ENCODE measurements at places on chromosomes 3 and 15. TPM values are rescaled to one million over a fixed set of nuclear protein-coding genes. Genes with fewer than 3 reads are reported as not detected.

- no peaks in the 10 kb centered on the region for H3K4me1 ChIP-seq
- no peak overlapping the region for H3K27ac ChIP-seq
- DNase-seq: no peak
- no peak overlapping the region for H3K4me3 ChIP-seq
- no peaks in the 10 kb centered on the region for H3K36me3 ChIP-seq
Observed at GRCh38 chr3:144552346-144553057, 580.9 kb downstream of the DIPK2A start.

GRCh38 chr15:77846986-77847385 is 214.3 kb upstream of the LINGO1 start:
- H3K36me3 ChIP-seq: no peaks in the 10 kb centered on the region
- H3K4me1 ChIP-seq: no peaks in the 10 kb centered on the region
- no peak overlapping the region for H3K27ac ChIP-seq
- H3K27me3 ChIP-seq: peaks cover 16% of the 10 kb centered on the region
- DNase-seq: no peak
- no peak overlapping the region for H3K4me3 ChIP-seq

GRCh38 chr3:10319804-10320203 is 1.1 kb downstream of the SEC13 start:
- no peaks in the 10 kb centered on the region for H3K27me3 ChIP-seq
- H3K4me1 ChIP-seq: no peaks in the 10 kb centered on the region
- no peak overlapping the region for H3K27ac ChIP-seq
- H3K4me3 ChIP-seq: peak overlapping the region; percentile 99
- H3K36me3 ChIP-seq: peaks cover 2% of the 10 kb centered on the region

Gene PCOLCE2
- 30.2 TPM for total RNA-seq

Gene KLHL40
- total RNA-seq: not detected

Measured in breast epithelium (tissue), 4 donors.